Activated T-helper 1 cell treated with anti-CD3 and anti-CD28 coated beads, Interleukin-12 subunit alpha, Interleukin-12 subunit beta, Interleukin-2, Interleukin-4 antibody, amounts not matched to agents 30 ng/mL and 10 ng/mL and 1 ng/mL, durations not matched to agents 14 hours and 24 hours and 36 hours (primary cell): ENCODE measurements at places on chromosomes 11 and 22. TPM values are rescaled to one million over a fixed set of nuclear protein-coding genes. Genes with fewer than 3 reads are reported as not detected.

GRCh38 chr11:76797341-76798201, 14.4 kb downstream of the TSKU start:
- H3K27ac ChIP-seq, result no peak overlapping the region
- H3K36me3 ChIP-seq, result no peaks in the 10 kb centered on the region
- DNase-seq, result no peak
- peaks cover 49% of the 10 kb centered on the region for H3K27me3 ChIP-seq

DNA sequence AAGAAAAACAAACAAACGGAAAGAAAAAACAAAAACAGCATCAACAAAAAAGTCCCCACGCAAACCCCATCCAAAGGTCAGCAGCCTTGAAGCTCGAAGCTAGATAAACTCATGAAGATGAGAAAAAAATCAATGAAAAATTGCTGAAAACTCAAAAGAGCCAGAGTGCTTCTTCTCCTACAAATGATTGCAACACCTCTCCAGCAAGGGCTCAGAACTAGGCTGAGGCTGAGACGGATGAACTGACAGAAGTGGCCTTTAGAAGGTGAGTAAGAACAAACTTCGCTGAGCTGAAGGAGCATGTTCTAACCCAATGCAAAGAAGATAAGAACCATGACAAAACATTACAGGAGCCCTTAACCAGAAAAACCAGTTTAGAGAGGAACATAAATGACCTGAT, 18.4 kb upstream of the FTH1 start:
- DNase-seq, result no peak
- H3K27ac ChIP-seq, result no peak overlapping the region
- H3K36me3 ChIP-seq, result peaks cover 1% of the 10 kb centered on the region
- H3K27me3 ChIP-seq, result peaks cover 9% of the 10 kb centered on the region
- H3K4me3 ChIP-seq, result no peak overlapping the region

DNA sequence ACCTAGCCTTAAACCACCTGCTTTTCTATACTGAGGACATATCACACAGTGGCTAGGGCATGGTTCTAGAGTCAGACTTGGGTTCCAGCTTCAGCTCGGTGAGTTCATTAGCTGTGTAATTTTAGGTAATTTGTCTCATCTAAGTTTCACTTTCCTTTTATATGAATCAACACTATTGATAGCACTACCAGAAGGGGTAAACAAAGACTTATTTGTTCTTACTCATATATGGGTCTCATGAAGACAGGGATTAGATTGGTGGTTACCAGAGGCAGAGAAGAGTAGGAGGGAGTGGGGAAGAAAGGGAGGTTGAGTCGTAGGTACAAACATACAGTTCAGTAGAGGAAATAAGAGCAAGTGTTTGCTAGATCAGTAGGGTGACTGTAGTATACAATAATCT, 924.7 kb downstream of the OPCML start:
- no peak for DNase-seq
- H3K27ac ChIP-seq, result no peak overlapping the region
- no peaks in the 10 kb centered on the region for H3K4me1 ChIP-seq
- no peaks in the 10 kb centered on the region for H3K27me3 ChIP-seq
- H3K4me3 ChIP-seq, result no peak overlapping the region
- no peaks in the 10 kb centered on the region for H3K36me3 ChIP-seq

DNA sequence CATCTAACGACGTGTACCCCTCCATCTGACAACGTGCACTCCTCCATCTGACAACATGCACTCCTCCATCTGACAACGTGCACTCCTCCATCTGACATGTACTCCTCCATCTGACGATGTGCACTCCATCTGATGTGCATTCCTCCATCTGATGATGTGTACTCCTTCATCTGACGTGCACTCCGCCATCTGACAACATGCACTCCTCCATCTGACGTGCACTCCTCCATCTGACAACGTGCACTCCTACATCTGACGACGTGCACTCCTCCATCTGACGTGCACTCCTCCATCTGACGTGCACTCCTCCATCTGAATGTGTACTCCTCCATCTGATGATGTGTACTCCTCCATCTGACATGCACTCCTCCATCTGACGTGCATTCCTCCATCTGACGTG, 8.0 kb upstream of the IL17REL start:
- H3K4me3 ChIP-seq, result no peak overlapping the region
- DNase-seq, result no peak
- H3K27ac ChIP-seq, result no peak overlapping the region
- peaks cover 10% of the 10 kb centered on the region for H3K27me3 ChIP-seq

DNA sequence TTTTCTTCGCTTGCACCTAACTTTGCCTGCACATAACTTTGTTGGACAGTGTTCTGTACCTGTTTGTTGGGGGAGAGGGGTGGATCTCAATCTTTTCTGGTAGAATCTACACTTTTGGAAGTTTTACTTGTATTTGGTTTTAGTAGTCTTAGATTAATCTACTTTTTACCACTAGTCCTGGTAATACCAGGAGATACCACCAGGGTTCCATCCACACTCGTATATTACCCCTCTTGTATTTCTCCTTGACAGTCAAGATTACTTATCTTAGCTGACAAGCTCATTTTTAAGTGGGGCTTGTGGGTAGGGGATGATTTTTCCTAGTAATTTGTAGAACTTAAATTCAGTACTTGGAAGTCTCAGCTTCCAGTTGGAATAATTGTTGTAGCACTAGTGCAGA, 37.3 kb upstream of the TECTA start:
- H3K36me3 ChIP-seq, result peaks cover 14% of the 10 kb centered on the region
- H3K4me1 ChIP-seq, result peaks cover 11% of the 10 kb centered on the region
- no peak overlapping the region for H3K27ac ChIP-seq

Gene HORMAD2
- total RNA-seq, result 0.21 TPM in 1 of 2 replicates, not detected in the other

Gene RFPL1
- total RNA-seq, result not detected in 2 replicates

Gene RPS6KB2
- 84.1 and 86.2 TPM in 2 replicates for total RNA-seq
